ENCODE measurements at places on chromosomes 1 and 21.

- no peak for DNase-seq
These were observed 22.8 kb upstream of the STUM start for GRCh38 chr1:226525750-226526149.

GRCh38 chr1:208934933-208935332 lies 648.6 kb upstream of the CAMK1G start:
- DNase-seq, result no peak

- no peak for DNase-seq
These were observed 51.9 kb downstream of the KLHDC7A start for GRCh38 chr1:18532390-18533170.

- no peak for DNase-seq
These were observed 545.9 kb downstream of the SMYD3 start for GRCh38 chr1:245961137-245961540.

DNA sequence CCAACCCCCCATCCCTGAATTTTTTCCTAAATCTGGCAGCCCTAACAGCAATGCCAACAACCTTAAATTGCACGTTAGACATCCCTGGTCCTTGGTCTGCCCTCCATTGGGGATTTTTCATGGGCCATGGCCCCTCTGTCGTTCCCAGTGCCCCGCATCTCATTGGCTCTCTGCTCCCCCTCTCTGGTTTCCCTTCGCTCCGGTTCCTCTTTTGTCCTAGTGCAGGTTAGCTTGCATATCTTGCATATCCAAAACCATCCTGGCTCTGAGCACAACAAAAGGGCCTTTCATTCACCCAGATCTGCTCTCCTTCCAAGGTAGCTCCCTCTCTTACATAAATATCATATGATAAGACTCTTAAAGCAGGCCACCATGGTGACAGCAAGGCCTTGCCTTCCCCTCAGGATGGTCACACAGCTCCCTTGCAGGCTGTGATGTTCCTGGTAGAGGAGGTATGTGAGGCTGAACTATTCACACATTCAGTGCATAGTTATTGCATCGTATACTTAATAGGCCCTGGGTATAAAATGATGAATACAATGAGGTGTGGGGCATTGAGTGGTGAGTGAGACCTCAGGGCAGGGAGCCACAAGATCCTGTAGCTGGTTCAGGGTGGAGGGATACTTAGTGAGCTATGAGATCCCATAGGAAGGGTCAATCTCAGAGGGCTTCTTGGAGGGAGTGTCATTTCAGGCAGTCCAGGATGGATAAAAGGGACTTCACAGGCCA lies 45.2 kb downstream of the TENT5C start:
- no peak for DNase-seq

GRCh38 chr1:16442265-16442664 lies 1.7 kb downstream of the NECAP2 start:
- no peak for DNase-seq

GRCh38 chr1:202987922-202988583 lies 19.1 kb upstream of the TMEM183A start:
- no peak for DNase-seq

- DNase-seq, result no peak
These were observed 135.6 kb downstream of the ST6GALNAC3 start for GRCh38 chr1:76210160-76210559.

GRCh38 chr1:173395762-173396161 lies 81.4 kb upstream of the PRDX6 start:
- no peak for DNase-seq

DNA sequence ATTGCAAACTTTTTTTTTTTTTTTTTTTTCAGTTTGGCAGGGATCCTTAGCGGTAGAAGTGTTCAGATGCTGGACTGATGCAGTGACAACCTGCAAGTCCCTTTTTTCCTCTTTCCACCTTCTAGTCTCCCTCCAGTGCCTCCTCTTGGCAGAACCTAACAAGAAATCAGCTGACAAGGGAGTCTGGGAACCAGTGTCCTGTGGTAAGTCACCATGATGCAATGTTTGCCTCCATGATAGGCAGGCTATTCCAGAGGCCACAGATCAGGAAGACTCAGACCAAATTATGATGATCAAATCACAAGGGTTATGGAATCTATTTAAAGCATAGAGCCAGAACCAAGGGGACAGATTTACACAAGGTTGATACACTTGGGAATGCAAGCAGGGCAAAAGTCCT lies 3.0 kb upstream of the CD34 start:
- no peak for DNase-seq

DNA sequence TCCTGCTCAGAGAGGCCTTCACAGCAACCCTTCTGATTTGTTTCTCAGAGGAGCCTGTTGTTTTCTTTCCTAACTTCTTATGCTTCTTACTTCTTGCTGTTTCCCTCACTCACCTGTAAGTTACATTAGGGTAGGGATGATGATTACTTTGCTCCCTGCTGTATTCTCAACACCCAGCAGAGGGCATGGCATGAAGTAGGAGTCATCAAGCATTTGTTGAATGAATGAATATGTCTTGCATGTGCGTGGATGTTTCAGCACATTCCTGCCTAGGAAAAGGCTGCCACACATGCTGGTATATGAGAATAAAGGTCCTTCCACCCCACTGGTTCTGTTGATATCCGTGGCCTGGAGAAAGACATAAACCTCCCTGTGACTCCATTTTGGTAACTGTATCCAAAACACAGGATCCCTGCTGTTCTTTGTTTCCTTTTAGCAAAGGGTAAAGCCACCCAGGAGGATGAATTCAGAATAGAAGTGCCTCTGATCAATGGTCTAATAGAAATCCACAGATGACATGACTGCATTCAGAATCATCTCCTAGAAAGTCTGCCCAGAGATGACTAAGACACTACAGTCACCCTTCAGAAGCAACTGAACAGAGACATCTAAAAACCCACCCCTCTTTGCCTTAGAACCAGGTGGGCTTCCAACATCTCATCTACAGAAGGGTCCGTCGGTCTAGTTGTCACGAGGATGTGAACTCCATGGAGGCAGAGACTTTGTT lies 168.8 kb downstream of the ZSCAN20 start:
- no peak for DNase-seq

DNA sequence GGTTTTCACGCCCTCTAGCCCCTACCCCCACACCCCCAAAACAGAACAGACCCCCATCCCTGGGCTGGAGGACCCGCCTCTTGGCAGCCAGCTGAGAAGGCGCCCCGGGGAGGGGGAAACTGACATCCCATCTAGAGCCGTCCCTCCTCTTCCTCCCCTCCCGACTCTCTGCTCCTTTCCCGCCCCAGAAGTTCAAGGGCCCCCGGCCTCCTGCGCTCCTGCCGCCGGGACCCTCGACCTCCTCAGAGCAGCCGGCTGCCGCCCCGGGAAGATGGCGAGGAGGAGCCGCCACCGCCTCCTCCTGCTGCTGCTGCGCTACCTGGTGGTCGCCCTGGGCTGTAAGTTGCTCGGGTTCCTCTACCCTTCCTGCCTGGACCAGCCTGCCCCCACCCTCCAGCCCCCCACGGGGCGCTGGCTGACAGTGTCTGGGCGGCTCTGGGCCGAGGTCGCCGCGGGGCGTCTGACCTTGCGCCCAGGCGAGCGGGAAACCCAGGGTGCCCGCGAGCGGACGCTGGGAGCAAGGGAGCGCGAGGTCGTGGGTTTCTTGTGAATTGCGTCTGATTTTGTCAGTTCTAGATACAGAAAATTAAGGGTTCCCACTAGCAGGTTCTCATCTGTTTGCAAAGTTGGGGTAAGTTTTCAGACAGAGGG lies 618 bp downstream of the JAM2 start:
- DNase-seq, result peak; percentile 33

GRCh38 chr21:27248814-27249213 lies 281.9 kb upstream of the ADAMTS5 start:
- DNase-seq, result no peak

- DNase-seq, result no peak
These were observed 210.1 kb upstream of the C1orf87 start for GRCh38 chr1:60283690-60284089.

- no peak for DNase-seq
These were observed 45.5 kb downstream of the CACHD1 start for GRCh38 chr1:64515427-64515826.

GRCh38 chr1:4172644-4173599 lies 272.9 kb upstream of the C1orf174 start:
- DNase-seq, result no peak

DNA sequence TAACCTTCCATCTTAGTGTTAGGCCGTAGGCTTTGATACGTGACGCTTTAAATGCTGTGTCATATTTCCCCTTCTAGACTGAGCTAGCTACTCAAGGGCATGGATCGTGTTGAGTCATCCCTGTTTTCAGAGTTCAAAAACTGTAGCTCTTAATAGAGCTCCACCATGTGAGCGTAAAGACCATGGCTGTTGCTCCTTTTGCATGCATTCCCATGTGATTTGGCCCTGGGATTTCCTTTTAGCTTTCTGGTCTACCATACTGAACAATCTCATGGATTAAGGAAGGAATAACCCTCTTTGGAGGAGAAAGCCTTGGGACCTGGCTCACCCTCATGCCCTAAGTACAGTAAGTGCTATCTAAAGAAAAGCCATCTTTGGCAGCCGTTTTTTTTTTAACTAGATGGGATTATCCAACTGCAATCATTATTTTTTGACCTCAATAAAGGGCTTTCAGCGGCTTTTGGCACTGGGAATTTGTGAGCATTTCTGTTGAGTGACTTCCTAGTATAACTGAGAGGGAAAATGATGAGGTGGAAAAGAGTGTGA lies 76.6 kb downstream of the PLPP3 start:
- DNase-seq, result no peak

GRCh38 chr1:12040457-12041051 lies 21.3 kb downstream of the MIIP start:
- DNase-seq, result no peak

DNA sequence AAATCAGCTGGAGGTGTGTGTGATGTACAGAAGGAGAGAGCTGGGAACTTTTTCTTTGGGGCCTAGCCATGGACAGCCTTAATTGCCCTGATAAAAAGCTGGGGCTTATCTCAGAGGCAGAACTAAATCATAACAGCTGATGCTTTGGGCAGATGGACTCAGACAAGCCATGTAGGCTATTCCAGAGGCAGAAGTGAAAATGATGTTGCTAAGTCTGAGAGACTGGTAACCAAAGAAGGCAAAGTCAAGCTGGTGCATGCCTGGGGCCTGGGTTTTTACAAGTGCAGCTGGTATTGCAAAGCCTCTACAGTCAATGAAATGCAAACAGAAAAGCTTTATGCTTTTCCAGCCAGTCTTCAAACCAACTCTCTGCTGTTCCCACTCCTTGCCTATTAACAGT lies 39.0 kb upstream of the LMX1A start:
- DNase-seq, result no peak

- DNase-seq, result no peak
These were observed 635.2 kb downstream of the SMYD3 start for GRCh38 chr1:245871915-245872314.

DNA sequence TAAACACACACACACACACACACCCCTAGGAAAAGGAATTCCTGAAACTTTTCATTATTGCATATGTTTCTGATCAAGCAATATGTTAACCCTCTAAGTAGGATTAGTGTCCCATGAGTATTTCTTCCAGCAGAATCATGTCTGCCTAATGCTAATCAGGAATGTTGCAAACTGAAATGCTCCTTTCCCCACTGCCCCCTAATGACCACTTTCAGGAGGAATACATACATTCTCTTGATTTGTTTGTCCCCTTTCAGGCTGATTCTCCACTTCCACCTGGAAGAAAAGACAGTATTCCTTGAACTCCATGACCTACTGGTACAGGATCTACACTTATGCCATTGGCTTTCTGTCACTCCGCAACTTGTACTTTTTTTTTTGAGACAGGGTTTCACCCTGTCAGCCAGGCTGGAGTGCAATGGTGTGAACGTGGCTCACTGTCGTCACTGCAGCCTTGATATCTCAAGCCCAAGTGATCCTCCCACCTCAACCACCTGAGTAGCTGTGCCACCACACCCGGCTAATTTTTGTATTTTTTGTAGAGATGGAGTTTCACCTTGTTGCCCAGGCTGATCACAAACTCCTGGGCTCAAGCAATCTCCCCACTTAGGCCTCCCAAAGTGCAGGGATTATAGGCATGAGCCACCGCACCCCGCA lies 56.7 kb downstream of the LRIG2 start:
- no peak for DNase-seq

GRCh38 chr21:23003951-23004350 lies 2005.7 kb downstream of the NCAM2 start:
- no peak for DNase-seq

GRCh38 chr1:172536256-172536655 lies 3.3 kb downstream of the SUCO start:
- no peak for DNase-seq

GRCh38 chr1:206506405-206507283 lies 687 bp upstream of the RASSF5 start:
- peak; percentile 11 for DNase-seq

DNA sequence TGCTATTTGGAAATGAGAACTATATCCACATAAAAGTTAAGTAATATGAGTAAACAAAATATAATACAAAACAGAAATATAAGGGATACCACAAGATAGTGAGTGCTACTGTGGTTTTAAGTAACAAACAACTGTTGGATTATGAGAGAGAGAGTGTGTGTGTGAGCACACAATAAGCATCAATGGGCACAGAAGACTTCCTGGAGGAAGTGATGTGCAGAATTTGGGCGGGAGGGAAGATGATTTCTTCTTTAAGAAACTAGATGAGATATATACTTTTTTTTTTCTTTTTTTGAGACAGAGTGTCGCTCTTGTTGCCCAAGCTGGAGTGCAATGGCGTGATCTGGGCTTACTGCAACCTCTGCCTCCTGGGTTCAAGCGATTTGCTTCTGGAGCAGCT lies 7.9 kb upstream of the IER5 start:
- no peak for DNase-seq

DNA sequence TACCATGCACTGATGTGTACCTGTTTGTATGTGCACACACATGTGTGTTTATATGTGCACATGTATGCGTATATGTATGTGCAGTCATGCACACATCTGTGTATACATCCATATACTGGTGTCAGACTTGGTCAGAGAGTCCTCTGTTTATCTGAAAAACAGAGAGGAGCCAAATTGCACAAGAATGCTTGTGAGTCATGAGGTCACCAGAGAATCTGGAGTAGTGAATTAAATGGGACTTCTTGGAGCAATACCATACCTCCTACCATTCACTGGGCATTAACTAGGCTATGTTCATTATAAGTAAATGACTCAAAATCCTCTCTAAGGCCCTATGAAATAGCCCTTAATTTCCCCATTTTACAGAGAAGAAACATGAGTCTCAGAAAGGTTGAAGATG lies 272.1 kb upstream of the C1orf87 start:
- DNase-seq, result no peak

DNA sequence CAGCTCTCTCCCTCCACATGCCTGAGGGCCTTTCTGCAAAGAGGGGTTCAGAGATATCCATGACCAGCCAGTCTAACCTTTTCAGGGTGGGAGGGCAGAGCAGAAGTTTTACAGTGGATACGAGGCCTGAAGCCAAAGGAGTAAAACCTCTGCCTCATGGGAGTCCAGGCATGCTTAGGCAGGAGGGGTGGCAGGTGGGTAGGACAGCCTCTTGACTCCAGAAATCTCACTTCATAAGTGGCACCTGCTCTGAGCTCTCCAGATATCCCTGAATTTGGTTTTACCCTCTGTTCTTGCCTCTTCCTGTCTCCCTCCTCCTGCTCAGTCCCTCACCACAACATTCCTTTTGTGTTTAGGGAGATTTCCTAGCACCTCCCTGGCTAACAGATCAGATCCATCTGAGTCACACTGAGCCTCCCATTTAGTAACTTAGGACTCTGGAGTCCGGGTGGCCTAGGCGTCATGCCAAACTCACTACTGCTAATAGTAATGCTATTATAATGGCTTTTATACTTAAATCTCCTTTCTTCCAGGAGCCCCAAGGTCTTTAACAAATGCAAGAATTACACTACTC lies 201.0 kb downstream of the HS2ST1 start:
- DNase-seq, result no peak

GRCh38 chr1:35178874-35179380 lies 14.0 kb downstream of the SFPQ start:
- no peak for DNase-seq
